Stimulated activated CD8-positive, alpha-beta memory T cell treated with anti-CD3 and anti-CD28 coated beads, Interleukin-12 subunit alpha, Interleukin-12 subunit beta, amount 100 ng/mL, for 1 hour (primary cell): ENCODE measurements at places on chromosomes 12 and 14.

- no peak for DNase-seq
Measured at GRCh38 chr14:32934881-32935633, 3.6 kb upstream of the NPAS3 start.

DNA sequence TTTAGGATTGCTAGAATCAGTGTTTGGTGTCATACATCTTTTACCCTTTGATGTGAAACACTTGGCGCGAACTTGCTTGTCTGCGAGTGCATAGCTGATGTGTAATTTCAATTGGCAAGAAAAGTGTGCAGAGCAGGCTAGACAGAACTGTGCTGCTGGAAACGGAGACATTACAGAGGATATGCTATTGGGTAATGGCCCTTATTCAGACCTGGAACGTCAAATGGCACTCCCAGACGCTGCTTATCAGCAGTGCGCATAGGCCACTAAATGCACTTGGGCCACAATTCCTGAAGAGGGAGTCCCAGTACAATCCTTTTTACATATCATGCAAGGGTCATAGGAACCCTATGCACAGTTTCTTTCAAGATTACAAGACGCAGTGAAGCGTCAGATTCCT, 15.7 kb upstream of the SLC10A1 start:
- DNase-seq, result no peak

- DNase-seq, result no peak
Measured at GRCh38 chr12:53299101-53299453, 418 bp upstream of the MYG1 start.

- no peak for DNase-seq
Measured at GRCh38 chr14:55699131-55700057, 119.4 kb downstream of the KTN1 start.

- no peak for DNase-seq
Measured at GRCh38 chr14:72578514-72578913, 315.4 kb downstream of the DPF3 start.

DNA sequence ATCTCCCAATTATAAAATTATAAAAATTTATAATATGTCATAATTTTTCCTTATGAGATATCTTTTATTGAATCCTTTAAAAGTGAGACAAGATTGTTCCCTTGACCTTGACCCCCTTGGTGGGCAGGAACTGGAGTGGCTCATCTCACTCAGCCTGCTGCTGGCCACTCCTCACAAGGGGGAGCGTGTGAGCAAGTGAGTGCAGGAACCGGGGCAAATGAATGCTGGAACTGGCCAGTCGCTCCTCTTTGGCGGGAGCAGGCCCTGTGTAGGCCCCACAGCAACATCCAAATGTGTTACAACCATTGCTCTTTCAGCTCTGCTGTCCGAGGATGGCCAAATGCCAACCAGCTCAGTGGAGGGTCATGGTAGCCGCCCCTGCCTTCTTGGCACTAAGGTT, 178.8 kb downstream of the ETNK1 start:
- DNase-seq, result no peak

- DNase-seq, result no peak
Measured at GRCh38 chr14:73749706-73750530, 35.7 kb upstream of the PNMA1 start.

- DNase-seq, result no peak
Measured at GRCh38 chr14:75094896-75095295, 25.5 kb downstream of the ZC2HC1C start.

GRCh38 chr12:84497819-84498218, 414.8 kb downstream of the SLC6A15 start:
- no peak for DNase-seq

DNA sequence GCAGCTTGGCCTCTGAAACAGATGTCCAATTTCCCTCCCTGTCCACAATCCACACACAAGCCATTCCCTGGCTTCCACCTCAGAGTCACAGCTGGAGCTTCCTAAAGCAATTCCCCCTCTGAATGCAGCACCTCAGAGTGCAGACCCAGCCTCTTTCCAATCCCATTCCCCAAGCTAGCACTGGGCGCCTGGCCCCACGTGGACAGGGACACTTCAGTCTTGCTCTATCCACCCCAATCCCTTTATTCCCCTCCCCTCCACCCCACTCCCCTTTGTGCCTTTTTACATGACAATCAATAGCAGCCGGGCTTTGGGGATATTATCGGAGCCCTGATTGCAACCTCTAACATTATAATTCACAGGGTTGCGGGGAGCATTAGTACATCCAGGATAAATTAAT, 292.6 kb downstream of the TTC8 start:
- no peak for DNase-seq

- DNase-seq, result no peak
Measured at GRCh38 chr12:20946732-20947131, 136.2 kb downstream of the SLCO1B3 start.

DNA sequence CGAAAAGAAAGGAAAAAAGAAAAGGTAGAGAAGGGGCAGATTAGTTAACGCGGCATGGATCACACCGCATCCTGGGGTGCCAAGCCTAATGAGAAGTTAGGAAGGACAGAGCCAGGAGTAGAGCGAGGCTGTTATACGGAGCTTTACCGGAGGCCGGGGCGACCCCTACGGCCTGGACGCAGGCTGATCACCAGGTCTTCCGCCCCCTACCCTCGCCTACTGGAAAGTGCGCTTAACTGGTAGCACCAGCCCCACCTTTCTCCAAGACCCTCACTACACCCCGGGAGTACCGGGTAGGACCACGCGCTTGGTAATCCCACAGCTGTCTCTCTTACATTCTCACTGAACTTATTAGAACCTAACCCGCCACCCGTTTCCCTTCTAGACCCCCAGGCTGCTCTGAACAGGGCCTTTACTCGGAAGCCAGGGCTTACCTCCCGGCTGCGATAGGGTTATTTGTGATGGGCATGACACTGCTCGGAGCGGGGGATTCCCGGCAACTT, 33.8 kb downstream of the WBP11 start:
- no peak for DNase-seq

DNA sequence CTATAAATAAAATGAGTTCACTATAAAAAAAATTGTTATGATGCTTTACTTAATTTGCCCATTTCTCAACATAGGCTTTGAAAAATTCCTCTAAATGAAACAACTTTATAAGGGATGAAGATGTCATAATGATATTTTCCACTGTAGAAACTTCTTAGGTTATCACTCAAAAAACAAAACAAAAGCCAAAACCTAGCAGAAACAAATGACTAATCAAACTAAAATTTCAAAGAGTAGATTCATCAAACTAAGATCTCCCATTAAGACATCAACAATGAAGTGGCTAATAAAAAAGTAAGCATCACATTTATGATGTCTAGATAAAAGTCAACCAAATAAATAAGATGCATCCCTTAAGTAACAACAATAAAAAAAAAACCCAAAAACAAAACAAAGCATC, 36.9 kb upstream of the TTC7B start:
- DNase-seq, result no peak

DNA sequence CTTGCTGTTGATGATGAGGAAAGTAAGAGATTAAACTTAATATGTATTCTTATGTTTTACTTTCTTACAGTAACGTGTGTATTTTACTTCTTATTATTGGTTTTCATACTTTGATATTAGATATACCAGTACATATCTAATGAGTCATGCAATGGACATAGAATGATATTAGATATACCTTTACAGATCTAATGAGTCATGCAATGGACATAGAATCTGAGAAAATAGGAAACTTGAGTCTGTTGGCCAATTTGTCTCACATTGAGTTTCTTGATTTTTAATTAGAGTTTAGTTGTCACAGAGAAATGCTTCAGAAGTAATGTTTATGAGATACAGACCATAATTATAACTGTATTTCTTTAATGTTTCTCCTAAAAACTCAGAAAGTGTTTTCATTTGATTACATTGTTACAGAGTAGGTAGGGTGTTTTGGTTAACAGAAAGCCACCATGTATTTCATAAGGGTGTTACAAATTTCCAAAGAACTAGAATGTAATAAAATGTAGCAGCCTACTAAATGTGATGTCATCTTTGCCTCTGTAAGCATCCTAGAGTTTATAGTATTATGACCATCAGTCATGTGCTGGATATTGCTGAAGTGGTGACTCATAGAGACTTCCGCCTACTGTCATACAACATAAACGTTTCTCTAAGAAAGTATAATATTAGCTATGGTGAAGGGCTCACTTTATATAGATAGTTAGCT, 3.0 kb downstream of the GAS2L3 start:
- no peak for DNase-seq

DNA sequence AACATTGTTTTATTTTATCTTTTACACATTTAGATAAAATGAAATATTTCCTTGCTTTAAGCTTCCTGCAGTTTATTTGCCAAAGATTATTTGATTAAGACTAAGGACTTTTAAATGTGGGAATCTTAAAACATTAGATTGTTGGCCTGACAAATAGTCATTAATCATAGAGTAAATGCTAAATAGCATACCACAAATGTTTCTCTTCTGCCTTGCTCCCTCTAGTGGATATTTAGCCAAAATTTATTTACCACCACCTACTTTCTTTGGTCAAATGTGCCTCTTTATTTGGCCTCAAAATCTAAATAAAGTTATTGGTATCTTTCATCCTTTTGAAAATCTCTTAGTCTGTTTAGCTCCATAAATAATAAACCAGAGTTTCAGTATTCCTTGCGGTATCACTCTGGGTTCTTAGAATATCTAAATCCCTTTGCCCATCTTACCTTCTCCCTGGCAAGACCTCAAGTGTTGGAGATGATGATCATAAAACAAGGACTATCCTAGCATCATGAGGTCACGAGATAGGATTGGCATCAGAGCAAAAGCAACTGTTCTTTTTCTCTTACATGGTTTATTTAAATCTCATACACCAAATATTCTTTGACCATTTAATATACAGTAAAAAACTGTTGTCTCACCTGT, 150.6 kb upstream of the AEBP2 start:
- no peak for DNase-seq

DNA sequence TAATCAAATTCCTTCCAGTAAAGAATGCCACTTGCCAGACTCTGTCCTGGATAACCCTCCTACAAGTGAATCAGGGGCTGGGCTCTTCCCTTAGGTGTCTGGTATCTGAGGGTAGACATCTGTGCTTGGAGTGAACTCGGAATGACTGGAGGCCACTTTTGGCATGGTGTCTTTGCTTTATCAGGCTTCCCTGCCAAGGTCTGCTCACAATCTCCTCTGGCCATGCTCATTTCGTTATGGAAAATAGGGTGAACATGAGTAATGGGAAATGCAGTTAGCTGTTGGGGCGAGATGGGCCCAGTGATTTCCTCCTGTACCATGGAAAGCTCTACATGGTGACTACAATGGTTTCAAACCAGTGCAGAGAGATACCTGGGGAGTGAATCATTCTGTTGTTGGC, 212.9 kb downstream of the NRXN3 start:
- no peak for DNase-seq

- no peak for DNase-seq
Measured at GRCh38 chr12:81541121-81541520, 218.0 kb downstream of the PPFIA2 start.

DNA sequence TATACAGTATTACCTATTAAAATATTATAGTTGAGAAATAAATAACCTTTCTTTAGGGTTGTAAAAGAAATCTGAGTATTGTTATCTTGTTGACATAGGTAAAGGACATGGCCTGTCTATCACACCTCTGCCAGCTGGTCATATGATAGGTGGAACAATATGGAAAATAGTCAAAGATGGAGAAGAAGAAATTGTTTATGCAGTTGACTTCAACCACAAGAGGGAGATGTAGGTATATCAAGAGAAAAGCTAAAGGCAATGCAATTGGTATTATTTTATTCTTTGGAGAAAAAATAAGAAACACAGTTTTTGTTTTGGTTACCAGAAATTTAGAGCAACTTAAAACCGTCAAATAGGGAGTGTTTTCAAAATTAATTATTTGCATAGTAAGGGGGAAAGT, 13.5 kb downstream of the CPSF2 start:
- no peak for DNase-seq
